Stimulated activated CD8-positive, alpha-beta memory T cell treated with anti-CD3 and anti-CD28 coated beads, Interleukin-4, amount 100 ng/mL, for 4 hours (primary cell): ENCODE measurements at places on chromosomes 16 and 17.

- DNase-seq: no peak
Observed at GRCh38 chr17:13775450-13775849, 173.7 kb upstream of the HS3ST3A1 start.

- DNase-seq: no peak
Observed at GRCh38 chr17:9269350-9270035, 248.2 kb downstream of the NTN1 start.

DNA sequence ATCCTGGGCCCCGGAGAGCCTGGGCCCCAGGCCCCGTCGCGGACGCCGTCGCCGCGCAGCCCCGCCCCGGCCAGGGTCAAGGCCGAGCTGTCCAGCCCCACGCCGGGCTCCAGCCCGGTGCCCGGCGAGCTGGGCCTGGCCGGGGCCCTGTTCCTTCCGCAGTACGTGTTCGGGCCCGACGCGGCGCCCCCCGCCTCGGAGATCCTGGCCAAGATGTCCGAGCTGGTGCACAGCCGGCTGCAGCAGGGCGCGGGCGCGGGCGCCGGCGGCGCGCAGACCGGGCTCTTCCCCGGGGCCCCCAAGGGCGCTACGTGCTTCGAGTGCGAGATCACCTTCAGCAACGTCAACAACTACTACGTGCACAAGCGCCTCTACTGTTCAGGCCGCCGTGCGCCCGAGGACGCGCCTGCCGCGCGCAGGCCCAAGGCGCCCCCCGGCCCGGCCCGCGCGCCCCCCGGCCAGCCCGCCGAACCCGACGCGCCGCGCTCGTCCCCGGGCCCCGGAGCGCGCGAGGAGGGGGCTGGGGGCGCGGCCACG is 36.8 kb upstream of the ZC3H18 start:
- DNase-seq: no peak

GRCh38 chr16:66091471-66091891 is 275.0 kb upstream of the CDH5 start:
- no peak for DNase-seq

GRCh38 chr17:78889531-78889930 is 13.5 kb downstream of the CEP295NL start:
- no peak for DNase-seq

- no peak for DNase-seq
Observed at GRCh38 chr16:160691-161190, 5.0 kb upstream of the HBM start.

GRCh38 chr17:61485067-61485775 is 33.0 kb downstream of the TBX4 start:
- no peak for DNase-seq

- no peak for DNase-seq
Observed at GRCh38 chr17:61770043-61770442, 93.3 kb downstream of the BRIP1 start.

DNA sequence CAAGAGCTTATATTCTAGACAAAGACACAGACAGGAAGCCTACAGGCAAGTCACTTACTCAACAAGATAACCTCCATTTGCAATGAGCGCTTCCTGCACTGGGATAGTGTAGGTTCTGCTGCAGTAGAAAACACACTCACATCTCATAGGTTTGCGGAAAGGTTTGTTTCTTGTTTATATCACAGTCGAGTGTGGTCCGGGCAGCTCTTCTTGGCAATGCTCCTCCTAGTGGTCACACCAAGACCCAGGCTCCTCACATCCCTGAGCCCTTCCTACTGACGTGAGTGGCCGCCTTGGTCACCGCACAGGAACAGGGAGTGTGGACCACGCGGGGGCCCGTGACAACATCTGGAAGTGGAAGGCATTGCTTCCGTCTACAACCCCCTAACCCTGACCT is 48.0 kb upstream of the RBFOX3 start:
- DNase-seq: no peak

DNA sequence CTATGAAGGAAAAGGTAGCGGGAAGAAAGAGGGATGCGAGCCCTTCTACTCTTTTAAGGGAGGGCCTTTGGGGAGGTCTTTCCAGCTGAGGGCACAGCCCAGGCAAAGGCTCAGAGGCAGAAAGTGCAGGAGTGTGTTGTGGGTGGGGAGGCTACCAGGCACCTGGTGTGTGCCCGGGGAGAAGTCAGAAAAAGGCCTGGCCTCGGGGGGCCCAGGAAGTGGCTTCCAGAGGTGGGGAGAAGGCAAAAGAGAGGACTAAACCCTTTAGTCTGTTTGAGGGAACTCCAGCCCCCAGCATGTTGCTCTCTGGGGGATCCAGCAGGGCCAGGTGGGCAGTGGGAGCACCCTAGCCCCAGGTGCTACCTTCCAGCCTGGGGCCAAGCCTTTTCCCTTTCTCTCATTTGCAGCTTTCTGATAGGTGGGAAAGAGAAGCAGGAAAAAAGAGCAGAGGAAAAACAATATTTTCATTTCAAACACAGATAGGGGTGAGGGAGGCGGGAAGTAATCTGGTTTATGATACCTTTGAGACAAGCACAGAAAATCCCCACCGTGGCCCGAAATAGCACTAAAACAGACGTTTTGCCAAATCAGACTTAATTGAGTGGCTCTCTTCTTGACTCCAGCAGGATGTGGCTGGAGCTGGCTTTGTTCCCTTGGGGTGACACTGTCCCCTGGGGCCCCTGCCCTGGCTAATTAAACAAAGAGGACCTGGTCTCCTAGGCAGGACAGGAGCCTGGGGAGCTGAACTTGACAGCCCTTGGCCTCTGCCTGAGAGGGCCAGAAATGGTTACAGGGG is 10.4 kb downstream of the RAI1 start:
- DNase-seq: no peak

DNA sequence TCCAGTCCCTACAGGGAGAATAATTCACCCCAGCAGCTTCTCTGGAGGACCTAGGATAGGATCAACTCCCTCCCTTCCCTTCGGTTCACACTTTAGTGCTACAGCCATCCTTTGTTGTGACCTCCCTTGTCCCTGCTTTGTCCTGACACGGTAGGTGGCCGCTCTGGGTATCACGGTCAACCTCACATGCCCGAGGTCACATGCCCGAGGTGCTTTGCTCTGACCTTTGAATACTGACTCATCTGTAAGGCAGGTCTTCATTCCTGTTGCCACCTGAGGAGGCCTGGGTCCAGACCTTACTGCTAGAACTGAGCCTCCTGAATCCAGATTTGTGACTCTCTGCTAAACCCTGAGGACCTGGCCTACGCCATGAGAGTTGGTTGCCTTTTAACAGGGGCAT is 19.7 kb downstream of the ALKBH5 start:
- no peak for DNase-seq

DNA sequence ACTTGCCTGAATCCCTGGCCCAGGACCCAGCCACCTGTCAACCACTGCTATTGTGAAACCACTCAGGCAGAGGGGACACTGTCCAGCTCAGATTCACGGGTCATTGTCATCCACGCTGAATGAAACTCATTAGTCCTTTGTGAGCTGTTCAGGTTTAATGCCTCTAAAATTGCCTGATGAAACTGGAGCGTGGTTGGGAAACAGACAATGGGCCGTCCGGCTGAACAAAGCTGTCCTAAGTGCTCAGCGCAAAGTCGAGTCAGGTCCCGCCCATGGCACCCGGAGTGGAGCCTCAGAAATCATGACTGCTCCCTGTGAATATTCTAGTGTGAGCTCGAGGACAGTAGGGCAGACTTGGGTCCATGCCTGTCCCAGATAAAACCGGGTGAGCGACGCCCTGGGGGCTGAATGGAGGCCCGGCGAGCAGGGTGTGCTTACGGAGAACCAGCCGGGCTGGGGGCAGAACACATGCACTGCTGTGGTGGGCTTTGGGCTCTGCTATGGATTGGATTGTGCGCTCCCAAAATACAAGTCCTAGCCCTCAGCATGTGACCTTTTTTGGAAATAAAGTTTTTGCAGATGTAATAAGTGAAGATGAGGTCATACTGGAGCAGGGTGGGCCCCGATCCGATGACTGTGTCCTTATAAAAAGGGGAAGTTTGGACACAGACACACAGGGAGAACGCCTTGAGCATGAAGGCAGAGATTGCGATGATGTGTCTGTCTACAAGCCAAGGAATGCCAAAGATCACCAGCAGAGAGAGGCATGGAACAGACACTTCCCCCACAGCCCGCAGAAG is 12.9 kb upstream of the CMIP start:
- no peak for DNase-seq

DNA sequence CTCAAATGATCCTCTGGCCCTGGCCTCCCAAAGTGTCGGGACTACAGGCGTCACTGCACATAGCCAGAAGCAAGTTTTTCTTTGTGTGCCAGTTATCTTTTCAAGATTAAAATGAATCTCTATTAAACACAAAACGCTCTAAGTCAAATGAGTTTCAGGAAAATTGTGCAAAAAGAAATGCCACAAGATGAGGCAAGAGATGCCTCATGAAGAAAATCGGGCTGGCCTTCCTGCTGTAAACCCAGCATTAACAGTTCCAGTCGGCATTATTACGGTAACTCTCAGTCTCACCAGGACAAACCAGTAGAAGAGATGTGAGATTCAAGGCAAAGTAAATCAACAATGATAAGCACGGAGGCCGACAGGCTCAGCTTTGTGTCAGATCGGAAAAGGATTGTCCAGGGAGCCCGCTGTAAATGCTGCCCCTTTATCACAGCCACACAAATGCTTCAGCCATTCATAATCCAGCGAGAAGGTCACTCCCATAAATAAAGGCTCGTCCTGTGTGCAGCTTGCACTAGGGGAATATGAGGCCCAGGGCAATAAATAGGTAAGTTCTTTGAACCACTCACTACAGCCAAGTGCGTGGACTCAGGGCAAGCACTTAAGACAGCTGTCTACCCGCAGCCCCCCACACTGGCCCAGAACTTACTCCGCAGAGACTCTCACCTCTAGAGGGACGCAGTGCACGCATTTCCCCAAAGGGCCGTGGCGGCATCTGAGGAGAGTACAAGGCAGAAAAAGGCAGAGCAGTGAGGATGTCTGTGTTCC is 27.2 kb downstream of the NPLOC4 start:
- DNase-seq: no peak

DNA sequence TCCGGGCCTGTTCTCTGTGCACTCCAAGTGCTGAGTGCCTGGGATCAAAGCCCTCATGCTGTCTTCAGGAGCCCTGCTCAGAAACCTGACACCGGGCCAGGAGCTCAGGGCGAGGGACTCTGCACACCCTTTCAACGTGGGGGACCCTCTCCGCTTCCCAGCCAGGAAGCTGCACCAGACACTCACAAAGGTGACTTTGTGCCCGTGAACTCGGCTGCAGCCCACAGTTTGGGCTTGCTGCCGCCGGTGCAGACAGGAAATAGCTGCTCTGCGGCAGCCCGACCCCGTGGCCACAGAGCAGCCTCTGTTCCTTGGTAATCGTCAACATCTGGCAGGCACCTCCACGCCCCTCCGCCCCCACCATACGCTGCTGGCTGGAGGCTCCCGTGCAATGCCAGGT is 93.4 kb upstream of the METRNL start:
- DNase-seq: no peak

GRCh38 chr16:55817236-55817912 is 15.5 kb downstream of the CES1 start:
- no peak for DNase-seq

DNA sequence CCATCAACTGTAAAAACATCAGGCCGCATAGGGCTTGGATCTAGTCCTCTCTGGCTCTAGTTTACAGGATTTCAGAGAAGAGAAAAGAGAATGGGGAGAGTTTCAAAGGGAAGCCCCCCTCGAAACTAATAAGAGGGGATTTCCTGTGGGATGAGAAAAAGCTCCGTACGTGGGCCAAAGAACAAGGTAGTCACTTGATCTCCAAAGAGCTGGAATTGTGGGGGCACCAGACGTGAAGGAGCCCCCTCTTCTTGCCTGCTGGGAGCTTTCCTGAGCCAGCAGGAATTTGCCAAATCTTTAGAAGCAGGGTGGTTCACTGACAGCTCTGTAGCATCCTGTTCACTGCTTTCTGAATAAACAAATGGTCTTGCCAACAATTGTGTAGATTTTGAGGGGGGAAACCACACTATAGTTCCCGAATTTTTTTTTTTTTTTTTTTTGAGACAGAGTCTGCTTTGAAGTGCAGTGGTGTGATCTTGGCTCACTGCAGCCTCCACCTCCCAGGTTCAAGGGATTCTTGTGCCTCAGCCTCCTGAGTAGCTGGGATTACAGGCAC is 7.0 kb upstream of the TMIGD1 start:
- no peak for DNase-seq

GRCh38 chr17:76659928-76660655 is 16.5 kb upstream of the ST6GALNAC1 start:
- DNase-seq: no peak

GRCh38 chr17:79570653-79571052 is 40.2 kb downstream of the RBFOX3 start:
- no peak for DNase-seq

- no peak for DNase-seq
Observed at GRCh38 chr16:86831366-86831765, 253.0 kb downstream of the FOXL1 start.

DNA sequence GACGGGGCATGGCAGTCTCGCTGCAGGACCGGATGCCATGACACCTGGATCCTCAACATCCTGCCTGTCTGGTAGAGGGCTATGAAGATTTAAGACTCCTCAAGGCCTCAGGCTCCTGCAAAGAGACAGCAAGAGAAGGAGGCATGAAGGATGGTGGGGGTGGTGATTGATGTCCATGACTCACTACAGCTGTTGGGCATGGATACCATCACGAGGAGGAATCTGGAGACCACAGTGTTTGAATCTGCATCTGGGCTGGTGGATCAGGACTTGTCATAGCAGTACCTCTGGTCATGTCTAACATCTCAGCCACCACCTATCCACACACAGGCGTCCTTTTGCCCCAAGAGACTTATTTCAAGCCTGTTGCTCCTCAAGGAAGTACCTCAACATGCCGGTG is 50.2 kb upstream of the WSCD1 start:
- no peak for DNase-seq

DNA sequence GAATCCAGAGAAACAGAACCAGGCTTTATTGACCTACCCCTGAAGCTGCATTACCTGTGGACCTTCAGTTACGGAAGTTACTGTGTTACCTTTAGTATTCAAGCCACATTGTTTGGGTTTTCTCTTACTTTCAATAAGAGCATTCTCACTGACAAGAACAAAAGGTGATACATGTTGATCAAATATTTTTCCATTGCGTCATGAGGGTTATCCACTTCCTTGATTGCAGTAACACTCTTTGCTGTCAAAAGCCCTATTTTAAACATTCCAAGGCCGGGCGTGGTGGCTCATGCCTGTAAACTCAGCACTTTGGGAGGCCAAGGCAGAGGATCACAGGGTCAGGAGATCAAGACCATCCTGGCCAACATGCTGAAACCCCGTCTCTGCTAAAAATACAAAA is 28.6 kb upstream of the PAFAH1B1 start:
- DNase-seq: no peak

- DNase-seq: no peak
Observed at GRCh38 chr16:14013571-14014283, 57.4 kb upstream of the MRTFB start.
